ENCODE measurements at places on chromosomes 4 and X.

- DNase-seq = no peak
Measured at GRCh38 chr4:7842384-7843279, 97.0 kb downstream of the AFAP1 start.

GRCh38 chr4:115334736-115335411, 221.5 kb upstream of the NDST4 start:
- DNase-seq = no peak

- DNase-seq = no peak
Measured at GRCh38 chrX:133580625-133581024, 165.3 kb upstream of the GPC4 start.

DNA sequence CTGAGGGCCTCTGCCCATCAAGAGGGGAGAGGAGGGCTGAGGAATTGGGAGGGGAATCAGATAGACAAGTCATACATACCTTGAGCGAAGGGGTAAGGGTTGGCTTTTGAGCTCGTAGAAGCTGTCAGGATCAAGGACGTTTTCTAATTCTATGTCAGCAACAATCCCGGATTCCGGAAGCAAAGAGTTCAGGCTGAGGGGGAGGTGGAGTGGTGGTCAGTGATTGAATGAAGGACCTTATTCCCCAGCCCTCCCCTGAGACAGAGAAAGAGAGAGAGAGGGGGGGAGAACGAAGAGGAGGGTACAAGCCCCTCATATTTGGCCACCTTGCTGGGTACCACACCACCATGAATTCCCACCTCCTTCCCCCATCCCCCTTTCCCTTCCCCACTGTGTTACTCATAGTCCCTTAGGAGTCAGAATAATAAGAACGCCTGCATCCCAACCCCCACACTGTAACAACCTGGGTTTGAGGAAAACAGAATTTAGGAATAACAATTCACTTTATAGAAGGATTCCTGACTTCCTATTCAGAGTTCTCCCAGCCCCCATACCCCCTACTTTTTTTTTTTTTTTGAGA, 2.7 kb downstream of the TFE3 start:
- no peak for DNase-seq

GRCh38 chr4:161121451-161121850, 1042.3 kb downstream of the FSTL5 start:
- DNase-seq = no peak

DNA sequence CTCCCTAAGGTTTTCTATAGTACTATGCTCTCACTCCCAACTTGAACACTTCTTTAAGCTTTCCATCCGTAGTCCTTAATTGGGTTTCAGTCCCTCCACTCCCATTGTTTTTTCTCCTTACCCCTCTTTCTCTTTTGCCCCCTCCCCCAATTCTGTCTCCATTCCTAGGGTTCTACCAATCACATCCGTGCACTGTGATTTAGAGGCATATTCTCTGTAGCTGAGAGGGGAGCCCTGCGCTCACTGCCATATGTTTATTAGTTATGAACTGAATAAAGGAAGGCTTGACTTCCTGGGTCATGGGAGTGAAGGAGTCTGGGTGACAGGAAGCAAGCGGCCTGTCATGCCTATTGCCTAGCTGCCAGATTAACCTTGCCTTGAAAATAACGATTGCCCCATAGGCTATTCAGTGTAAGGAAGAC, 471 bp downstream of the MCTS1 start:
- DNase-seq = peak; percentile 21

GRCh38 chr4:39335566-39335965, 30.6 kb downstream of the RFC1 start:
- no peak for DNase-seq

- no peak for DNase-seq
Measured at GRCh38 chr4:142016031-142016430, 379.6 kb downstream of the IL15 start.

DNA sequence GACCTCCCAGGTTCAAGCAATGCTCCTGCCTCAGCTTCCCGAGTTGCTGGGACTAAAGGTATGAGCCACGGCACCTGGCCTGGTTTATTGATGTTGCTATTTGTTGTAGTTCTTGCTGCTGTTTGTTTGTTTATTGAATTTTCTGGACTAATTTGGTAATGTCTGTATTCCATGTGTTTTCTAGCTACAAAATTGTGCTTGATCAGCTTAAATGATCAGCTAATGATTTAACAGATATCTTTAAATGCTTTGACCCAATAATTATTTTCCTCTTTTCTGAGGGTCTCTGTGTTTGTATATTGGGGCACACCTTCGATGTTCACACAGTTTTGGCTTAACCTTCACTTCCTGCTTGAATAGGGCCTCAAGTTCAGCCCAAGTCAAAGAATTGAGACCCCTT, 488.1 kb upstream of the HTR2C start:
- no peak for DNase-seq

DNA sequence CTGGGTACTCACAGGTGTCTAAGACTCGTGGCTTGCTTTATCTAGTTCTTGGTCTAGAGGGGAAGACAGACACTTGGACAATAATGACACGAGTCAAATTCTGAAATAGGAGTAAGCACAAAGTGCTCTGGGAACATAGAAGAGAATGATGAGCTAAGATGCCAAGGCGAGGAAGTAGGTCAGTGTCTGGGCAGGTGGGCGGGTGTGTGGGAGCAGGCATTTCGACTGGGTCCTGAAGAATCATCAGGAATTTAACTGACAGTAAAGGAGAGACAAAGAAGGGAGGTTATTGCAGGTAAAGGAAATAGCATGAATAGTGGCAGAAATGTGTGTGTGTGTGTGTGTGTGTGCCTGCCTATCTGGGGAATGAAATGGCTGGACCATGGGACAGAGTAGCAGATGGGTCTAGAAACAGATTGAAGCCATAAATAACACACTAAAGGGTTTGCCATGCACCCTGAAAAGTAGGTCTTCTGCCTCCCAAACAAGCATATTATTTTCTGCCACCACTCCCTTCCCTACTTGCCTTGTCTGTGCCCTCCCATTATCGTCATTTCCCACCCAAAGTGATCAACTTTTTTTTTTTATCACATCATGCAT, 58.4 kb upstream of the SLC25A43 start:
- no peak for DNase-seq

DNA sequence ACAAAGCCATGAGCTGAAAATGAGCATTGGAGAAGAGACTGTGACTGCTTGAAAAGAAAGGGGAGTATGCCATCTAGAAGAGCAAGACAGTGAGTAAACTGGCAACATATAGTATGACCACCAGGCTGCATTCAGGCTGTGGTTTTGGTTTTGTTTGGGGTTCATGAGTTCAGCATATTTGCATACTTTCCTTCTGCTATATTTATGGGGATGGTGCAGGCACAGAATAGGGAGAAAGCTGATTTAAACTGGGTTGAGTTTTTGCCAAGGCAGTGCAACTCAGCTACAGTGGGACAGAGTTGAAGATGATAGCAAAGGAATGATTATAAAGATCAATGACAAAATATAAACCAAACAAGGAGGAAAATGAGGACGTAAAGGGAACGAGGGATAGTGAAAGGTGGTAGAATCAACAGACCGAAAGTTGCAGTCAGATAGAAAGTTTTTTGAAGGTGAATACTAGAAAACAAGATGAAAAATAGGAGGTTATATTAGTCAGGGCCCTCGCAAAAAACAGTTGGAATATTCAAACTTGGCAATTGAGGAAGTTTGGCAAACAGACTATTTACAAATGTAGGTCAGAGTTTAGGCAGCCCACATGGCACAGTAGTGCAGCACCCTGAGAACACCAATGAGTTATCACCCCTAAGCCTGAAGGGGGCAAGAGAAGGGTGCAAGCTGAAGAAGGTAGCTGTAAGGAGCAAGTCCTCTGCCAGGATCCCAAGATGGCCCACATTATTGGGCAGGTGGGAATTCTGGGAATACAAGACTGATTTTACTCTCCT, 114.8 kb upstream of the MAP9 start:
- no peak for DNase-seq

- DNase-seq = no peak
Measured at GRCh38 chr4:81207828-81208227, 7.2 kb downstream of the PRKG2 start.
